GM12865 (cell line): ENCODE measurements at places on chromosomes 16 and 17.

- no peak for DNase-seq
Measured at GRCh38 chr16:53841884-53842283, 137.9 kb downstream of the FTO start.

DNA sequence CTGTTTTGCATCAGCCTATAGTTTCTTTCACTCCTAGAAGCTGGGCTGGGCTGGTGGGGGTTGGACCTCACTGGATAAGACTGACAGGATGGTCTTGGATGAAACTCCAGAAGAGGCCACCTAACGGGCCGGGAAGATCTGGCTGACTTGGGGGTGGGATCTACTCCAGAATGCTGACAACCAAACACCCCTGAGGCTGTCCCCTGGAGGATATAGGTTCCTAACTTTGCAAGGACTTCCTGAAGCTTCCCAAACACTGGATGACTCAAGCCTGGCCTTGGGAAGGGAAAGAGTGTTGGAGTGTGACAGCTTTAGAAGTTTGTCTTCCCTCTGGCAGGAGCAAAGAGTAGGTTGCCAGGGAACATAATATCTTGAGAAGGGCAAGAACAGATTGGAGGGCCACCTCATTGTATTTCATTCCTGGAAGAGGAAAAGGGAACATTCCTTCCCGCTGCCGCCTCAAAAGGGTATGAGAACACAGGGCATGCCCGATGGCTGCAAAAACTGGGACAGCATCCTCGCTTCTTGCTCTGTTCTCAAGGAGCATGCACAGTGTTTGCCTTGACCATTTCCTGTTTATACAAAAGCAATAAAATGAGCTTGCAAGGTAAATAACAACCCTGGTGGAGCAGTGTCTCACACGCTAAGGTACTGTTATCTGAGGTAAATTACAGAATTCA lies 6.8 kb upstream of the CYB5B start:
- DNase-seq = no peak

GRCh38 chr16:17261197-17261858 lies 209.4 kb downstream of the XYLT1 start:
- DNase-seq = peak; percentile 38

DNA sequence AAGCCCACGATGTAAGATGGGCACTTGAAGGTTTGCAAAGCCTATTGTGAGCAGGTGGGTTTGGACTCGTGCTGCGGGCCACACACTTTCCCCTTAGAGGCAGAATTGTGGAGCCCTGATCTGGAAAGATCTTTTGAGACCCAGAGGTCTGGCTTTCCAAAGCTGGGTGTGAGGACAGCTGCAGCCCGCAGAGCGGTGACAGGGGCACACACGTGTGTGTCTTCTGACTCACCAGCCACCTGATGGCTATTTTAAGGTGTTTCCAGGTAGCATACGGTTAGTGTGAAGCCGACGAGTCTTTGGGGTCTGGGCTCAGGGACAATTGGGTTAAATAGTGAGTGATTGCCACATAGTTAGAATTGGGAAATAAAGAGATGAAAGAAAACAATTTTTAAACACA lies 108.9 kb upstream of the GSE1 start:
- DNase-seq = no peak

GRCh38 chr16:77807-78443 lies at the start of gene MPG:
MPG (plus strand) TSS chr16:78225; CDS start chr16:78310, 85 bp downstream.
- peak; percentile 90 for DNase-seq

DNA sequence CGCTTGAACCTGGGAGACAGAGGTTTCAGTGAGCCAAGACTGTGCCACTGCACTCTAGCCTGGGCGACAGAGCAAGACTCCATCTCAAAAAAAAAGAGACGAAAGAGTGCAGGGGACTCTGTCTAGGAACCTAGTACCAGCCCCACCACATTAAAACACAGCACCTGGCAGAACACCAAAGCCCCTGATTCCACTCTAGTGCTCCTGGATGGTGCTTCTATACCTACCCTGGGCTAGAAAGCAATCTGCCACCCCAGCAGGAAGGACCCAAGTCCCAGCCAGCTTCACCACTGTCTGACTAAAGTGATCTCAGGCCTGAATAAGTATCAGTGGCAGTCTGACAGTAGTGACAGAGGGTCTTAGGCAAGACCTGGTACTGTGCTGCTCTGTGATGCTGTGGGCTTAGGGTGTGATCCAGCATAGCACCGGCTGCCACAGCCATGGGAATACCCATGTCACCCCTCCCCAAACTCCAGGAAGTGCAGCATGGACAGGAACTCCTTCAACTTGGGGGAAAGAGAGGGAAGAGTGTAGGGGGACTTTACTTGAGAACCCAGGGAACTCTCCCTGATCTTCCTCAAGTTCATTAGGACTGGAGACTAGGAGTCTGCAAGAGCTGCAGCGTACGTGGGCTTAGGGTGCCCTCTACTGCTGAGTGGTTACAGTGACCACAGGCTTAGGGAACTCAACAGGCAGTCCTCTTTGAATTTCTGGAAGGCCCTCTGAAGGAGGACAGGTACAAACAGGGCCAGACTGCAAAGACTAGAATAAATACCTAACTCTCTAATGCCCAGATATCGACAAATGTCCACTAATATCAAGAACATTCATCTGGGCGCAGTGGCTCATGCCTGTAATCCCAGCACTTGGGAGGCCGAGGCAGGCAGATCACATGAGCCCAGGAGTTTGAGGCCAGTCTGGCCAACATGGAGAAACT lies 30.0 kb upstream of the RNF43 start:
- DNase-seq = peak; percentile 91

GRCh38 chr16:72195609-72196008 lies 23.7 kb upstream of the PMFBP1 start:
- DNase-seq = no peak

GRCh38 chr17:3475812-3476610 lies at the start of gene ASPA:
ASPA (plus strand) TSS chr17:3475997; CDS start chr17:3476160, 163 bp downstream.
- DNase-seq = no peak

- DNase-seq = no peak
Measured at GRCh38 chr16:85835227-85835751, 35.8 kb downstream of the COX4I1 start.

- DNase-seq = no peak
Measured at GRCh38 chr16:78528265-78528664, 428.8 kb downstream of the WWOX start.

- DNase-seq = no peak
Measured at GRCh38 chr17:75456039-75456416, 407 bp upstream of the TMEM94 start.

DNA sequence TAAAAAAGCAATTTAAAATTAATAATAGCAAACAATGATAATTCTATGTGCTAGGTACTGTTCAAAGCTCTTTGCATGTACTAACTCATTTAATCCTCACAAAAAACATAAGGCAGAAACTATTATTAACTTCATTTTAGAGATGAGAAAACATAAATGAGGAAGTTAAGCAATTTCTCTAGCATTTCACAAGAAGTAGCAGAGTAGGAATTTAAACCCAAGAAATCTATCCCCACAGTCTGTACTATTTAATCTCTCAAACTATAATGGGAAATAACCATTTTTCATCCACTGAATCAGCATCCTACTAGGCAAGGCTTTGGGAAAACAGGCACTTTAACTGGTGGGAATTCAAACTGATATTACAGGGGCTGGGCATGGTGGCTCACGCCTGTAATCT lies 42.2 kb upstream of the INTS2 start:
- no peak for DNase-seq

GRCh38 chr16:5639531-5639930 lies 541.9 kb upstream of the EEF2KMT start:
- no peak for DNase-seq

GRCh38 chr16:85201574-85201973 lies 89.3 kb upstream of the CIBAR2 start:
- no peak for DNase-seq

- no peak for DNase-seq
Measured at GRCh38 chr17:43431714-43432523, 33.1 kb downstream of the ARL4D start.

DNA sequence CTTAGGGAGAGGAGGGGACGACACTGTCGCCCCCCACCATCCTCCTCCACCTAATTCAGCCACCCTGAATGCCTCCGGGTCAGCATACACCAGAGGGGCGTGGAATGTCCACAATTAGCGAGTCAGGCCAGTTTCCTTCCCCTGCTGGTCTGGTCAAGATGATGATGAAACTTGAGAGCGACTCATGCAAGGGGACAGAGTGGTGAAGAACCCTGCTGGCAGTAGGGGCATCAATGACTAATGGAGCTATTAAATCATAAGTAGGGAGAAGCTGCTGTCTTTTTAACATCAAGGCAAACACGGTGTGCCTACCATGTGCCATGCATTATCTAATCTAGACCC lies 7.2 kb downstream of the SPACA3 start:
- no peak for DNase-seq

GRCh38 chr16:65965628-65966027 lies 400.9 kb upstream of the CDH5 start:
- DNase-seq = no peak

GRCh38 chr16:67279296-67280089 lies at the start of gene PLEKHG4:
PLEKHG4 (plus strand) TSS chr16:67279532; CDS start chr16:67280045, 513 bp downstream.
- DNase-seq = peak; percentile 85

- no peak for DNase-seq
Measured at GRCh38 chr16:75062135-75062975, 54.2 kb downstream of the LDHD start.

- no peak for DNase-seq
Measured at GRCh38 chr16:31897283-31897682, 23.7 kb downstream of the ZNF267 start.

DNA sequence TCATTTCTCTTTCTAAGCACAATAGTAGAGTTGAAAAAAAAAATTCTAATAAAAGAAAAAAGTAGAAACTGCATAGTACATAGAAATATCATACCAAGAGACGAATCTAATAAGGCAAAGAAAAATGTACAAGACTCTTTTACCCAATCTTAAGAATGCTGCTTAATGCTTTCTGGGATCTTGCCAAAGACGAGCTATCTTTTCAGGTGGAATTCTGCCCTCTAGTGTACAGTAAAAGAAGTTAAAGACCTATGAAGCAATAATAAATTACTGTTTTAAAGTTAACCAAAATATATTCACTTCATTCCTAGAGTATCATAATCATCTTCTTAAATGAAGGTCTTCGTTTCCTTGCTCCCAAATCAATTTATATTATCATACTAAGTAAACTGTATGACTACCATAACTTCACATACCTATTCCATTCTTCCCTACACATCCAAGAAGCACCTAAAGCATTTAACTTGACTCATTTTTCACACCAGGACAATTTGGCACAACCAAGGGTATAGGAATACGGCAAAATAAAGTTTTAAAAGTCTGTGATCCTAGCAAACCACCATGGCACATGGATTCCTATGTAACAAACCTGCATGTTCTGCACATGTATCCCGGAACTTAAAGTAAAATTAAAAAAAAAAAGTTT lies 47.7 kb downstream of the CFDP1 start:
- DNase-seq = peak; percentile 81

GRCh38 chr16:89313583-89313982 lies 96.1 kb downstream of the ZNF778 start:
- DNase-seq = no peak

DNA sequence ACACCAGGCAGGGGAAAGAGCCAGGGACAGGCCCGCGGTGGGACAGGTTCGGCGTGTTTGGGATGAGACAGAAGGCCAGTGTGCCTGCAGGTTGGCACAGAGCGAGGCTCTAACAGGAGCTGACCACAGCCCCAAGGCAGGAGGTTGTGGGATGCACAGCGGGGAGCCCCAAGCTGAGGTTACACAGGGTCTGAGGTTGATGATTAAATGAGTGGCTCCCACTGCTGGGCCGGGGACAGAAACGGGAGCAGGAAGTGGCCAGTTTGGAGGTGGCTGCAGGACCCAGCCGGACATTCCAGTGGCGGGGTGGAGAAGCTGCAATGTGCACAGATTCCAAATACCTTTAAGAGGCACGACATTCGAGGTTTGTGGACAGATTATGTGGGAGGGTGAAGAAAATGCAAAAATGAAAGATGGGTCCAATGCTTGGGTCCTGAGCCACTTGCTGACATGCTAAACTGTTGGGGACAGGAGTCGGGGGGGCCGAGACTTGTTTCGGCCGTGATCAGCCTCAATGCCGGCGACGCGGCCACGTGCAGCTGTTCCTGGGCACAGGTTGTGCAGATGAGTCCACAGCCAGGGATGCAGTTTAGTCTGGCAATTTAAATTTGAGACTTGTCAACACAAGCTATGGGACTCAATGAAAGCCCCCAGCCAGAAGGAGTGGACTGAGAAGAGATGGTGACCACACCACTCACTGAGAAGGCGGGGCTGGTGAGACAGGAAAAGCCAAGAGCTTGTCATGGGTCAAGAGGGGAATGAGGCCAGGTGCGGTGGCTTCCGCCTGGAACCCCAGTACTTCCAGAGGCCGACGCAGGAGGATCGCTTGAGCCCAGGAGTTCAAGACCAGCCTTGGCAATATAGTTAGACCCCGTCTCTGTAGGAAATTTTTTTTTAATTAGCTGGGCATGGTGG lies 8.7 kb downstream of the ENPP7 start:
- DNase-seq = no peak

- no peak for DNase-seq
Measured at GRCh38 chr16:17002565-17002964, 468.2 kb downstream of the XYLT1 start.

GRCh38 chr17:72975509-72975908 lies 117.0 kb downstream of the SLC39A11 start:
- no peak for DNase-seq

DNA sequence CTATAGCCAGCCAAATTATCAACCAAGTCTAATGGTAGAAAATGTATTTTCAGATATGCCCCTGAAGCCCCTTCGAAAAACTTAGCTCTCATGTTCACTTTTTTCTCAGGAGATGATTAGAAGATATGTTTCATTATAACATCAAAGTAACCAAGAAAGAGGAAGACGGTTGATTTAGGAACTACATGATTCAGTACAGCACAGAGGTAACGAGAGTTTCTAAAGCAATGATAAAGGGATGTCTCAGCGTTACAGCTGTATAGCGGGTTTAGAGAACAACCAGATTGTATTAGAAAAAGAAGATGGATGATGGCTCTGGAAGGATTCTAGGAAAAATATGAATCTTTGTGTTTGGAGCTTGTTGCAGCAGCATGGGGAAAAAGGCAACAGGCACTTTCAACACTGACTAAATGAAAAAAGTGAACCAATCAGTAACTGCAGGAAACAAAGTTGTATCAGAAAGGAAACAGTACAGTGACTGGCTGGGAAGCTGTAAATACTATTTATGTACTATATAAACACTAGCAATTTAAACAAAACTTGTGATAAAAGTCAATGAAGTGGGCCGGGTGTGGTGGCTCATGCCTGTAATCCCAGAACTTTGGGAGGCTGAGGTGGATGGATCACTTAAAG lies 21.5 kb downstream of the MBTD1 start:
- DNase-seq = peak; percentile 50

GRCh38 chr17:49600949-49601348 lies 25.3 kb downstream of the NXPH3 start:
- no peak for DNase-seq

GRCh38 chr17:36034127-36034526 lies 16.4 kb upstream of the CCL23 start:
- DNase-seq = peak; percentile 7

GRCh38 chr17:55290492-55291113 lies 25.8 kb downstream of the HLF start:
- DNase-seq = peak; percentile 12

GRCh38 chr16:83623892-83624291 lies 183.9 kb upstream of the HSBP1 start:
- no peak for DNase-seq
